ENCODE measurements at places on chromosomes 11 and 22. TPM values are rescaled to one million over a fixed set of nuclear protein-coding genes. Genes with fewer than 3 reads are reported as not detected.

DNA sequence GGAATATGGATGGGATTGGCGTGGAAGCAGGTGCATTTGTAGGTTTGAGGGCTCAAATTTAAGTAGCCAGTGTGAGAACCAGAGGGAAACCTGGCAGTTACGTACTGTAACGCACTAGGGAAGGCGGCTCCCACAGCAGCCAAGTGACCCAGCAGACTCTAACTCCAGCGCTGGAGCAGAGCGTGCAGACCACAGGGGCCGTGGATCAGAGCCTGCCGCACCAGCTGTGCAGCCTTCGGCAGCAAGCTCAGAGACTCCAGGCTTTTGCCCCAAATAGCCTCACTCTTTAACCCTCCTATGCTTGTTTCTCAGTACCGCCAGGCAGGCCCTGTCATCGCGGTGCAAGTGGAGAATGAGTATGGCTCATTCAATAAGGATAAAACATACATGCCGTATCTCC lies 12.3 kb downstream of the GLB1L3 start:
- no peak for DNase-seq

LRRC10B gene
- 0.95 TPM for total RNA-seq

FGF4 gene
- not detected for total RNA-seq

DNA sequence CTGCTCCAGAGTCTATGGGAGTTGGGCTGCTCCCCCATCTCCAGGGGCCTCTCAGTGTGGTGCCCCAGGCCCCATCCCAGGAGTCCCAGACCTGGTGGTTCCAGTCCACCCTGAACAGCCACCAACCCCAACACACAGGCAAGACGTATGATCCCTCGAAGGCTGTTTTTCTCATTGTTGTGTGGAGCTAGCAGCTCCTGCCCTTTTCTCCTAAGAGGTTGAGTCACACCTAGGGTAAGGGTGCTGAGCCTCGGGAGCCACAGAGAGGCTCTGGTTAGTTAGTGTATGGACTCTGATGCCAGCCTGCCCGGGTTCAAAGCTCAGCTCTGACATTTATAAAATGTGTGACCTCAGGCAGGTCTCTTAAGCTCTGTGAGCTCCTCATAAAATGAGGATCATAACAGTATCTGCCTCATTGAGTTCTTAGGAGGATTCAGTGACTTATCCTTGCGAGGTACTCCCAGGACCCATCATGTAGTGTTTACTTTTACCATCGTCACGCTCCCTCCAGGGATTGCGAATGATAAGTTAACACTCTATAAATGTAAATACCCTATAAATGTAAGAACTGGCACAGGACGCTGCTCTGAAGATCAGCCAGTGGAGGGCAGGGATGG lies 47.2 kb downstream of the FBLN1 start:
- DNase-seq: no peak

- DNase-seq: no peak
Measured at GRCh38 chr11:79087238-79087960, 353.4 kb downstream of the TENM4 start.

KCNJ5 gene
- 2.2 TPM for total RNA-seq

PRDM10 gene
- 11.9 TPM for total RNA-seq

GRCh38 chr11:12704049-12704448 lies 29.8 kb downstream of the TEAD1 start:
- DNase-seq: no peak

GGTLC3 gene
- total RNA-seq: not detected

- no peak for DNase-seq
Measured at GRCh38 chr11:78717041-78717440, 142.4 kb upstream of the NARS2 start.

- no peak for DNase-seq
Measured at GRCh38 chr11:7268758-7269157, 17.1 kb downstream of the SYT9 start.

GRCh38 chr11:78977009-78977408 lies 402.3 kb upstream of the NARS2 start:
- DNase-seq: no peak

Measured in sigmoid colon (tissue), 7 donors.